CD8-positive, alpha-beta T cell (primary cell): ENCODE measurements at places on chromosomes 12 and 14.

DNA sequence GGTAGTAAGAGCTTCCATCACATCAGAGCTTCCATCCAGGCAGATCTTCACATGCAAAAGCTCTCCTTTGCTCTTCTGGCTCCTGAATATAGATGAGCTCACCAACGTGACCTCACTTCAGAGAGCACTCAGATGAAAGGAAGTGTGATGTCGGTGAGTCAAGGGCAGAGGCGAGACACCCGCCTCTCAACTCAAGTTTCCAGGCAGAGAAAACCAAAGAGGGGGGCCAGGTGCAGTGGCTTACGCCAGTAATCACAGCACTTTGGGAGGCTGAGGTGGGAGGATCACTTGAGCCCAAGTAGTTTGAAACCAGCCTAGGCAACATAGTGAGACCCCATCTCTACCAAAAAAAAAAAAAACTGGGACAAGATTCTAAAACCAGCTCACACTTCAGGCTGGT is 126.9 kb downstream of the DUSP6 start:
- peak; percentile 68 for DNase-seq

DNA sequence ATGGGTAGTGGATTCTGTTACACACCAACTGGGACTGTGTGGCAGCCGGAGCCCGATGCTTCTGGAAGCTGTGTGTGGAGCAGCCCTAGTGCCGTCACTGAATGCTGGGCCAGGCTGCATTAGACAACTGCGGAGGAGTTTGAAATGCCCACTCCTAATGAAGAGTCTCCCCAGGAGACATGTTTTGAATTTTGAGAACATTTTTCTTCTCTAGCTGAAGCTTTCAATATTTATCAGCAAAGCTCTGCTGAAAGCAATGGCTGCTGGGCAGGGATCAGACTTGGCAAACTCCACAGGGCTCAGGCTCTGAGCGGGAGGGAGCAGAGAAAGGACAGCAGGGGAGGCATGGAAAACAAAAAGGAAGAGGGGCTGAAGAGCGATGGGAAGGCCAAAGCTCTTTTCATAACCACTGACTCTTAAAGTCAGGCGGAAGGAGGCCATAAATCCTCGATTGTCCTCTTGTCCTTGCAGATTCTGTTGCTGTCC is 189.1 kb downstream of the MON2 start:
- DNase-seq: no peak

- no peak for DNase-seq
Measured at GRCh38 chr12:32611986-32612385, 67.1 kb upstream of the DNM1L start.

- DNase-seq: no peak
Measured at GRCh38 chr12:47844264-47845019, 24.7 kb upstream of the HDAC7 start.

DNA sequence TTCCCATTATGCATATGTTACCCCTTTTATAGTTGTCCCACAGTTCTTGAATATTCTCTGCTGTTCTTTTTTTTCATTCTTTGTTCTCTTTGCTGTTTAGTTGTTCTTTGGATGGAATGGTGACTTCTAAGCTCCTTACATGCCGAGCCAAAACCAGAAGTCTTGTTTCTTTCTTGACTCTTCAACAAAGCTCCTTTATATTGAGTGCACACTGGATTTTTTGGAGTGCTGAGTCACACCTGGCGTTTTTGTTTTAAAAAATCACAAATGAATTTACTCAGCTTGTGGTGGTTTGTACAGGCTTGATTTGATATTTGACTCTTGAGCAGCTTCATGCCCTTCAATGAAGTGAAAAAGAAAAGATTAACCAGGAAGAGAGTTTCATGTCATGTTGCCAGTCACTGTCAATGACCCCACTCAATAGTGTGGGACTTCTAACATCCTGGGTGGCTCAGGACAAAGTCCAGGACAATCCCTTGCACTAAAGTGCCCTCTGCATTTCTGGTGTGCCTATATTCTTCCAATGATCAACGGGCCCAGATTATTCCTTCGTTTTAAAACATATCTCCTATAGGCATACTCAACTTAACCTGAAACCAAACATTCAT is 112.4 kb upstream of the SLC38A4 start:
- DNase-seq: no peak

GRCh38 chr14:24887623-24888304 is 162.2 kb downstream of the STXBP6 start:
- DNase-seq: no peak

DNA sequence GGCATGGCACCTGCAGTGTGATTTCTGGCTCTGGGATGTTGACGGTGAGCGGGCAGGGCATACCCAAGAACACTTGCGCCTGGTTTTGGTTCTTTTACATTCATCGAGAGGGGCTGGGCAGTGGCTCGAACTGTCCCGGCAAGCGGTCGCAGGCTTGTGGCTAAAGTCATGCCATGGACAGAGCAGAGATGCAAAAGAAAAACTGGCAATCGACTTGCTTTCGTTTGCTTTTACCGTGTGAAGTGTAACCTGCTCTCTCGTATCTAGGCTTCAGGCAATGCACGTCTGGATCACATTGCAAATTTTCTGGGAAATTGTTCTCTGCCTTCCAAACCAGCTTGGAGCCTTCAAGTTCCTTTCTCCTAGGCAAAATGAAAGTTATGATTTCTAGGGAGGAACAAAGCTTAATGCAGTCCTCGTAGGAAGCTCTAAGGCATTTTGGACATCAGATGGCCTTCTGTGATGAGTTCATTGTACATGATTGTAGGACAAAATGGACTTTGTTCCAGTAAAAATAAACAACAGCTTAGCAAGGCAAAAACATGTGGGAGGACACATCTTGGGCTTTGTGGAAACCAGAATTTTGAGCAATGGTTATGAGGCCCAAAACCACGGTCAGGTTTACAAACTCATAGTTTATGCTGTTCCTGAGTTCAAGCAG is 18.3 kb downstream of the ADGRD1 start:
- no peak for DNase-seq

- DNase-seq: no peak
Measured at GRCh38 chr14:20675669-20676068, 8.7 kb upstream of the RNASE4 start.

- DNase-seq: no peak
Measured at GRCh38 chr12:42299392-42300308, 26.2 kb downstream of the ZCRB1 start.

DNA sequence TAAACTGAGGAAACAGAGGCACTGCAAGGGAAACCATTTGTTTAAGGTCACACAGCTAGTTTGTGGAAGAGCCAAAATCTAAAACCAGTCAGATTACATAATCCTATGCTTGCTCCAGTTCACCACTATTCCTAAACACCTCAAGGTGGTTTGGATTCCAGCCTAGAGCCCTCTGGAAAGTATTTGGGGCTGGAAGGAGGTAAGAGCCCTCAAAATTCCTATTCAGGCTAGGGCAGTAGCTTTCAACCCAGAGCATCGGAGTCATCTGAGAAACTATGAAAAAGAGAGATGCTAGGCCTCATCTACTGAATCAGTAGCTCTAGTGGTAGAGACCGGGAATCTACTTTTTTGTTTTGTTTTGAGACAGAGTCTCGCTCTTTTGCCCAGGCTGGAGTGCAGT is 16.0 kb upstream of the SPPL3 start:
- DNase-seq: no peak

- no peak for DNase-seq
Measured at GRCh38 chr14:20998139-20998538, 954 bp upstream of the SLC39A2 start.

DNA sequence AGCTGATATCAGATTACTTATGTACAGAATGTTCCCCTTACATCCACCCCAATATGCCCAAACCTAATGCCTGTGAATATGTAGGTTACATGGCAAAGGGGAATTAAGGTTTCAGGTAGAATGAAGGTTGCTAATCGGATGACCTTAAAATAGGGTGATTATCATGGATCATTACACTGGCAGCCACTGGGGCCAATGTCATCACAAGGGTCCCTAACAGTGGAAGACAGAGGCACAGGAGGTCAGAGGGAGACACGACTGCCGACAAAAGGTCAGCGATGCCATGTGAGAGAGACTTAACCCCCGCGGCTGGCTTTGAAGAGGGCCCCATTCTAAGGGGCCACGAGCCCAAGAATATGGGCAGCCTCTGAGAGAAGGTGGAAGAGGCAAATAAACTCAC is 106.8 kb upstream of the EVL start:
- DNase-seq: no peak

GRCh38 chr12:11701433-11701832 is 52.0 kb downstream of the ETV6 start:
- DNase-seq: no peak

GRCh38 chr14:94045101-94045500 is 19.0 kb downstream of the OTUB2 start:
- no peak for DNase-seq

GRCh38 chr12:116472193-116472592 is 87.0 kb upstream of the MAP1LC3B2 start:
- DNase-seq: no peak

GRCh38 chr12:2998789-2999264 is 39.6 kb downstream of the TEAD4 start:
- DNase-seq: no peak

DNA sequence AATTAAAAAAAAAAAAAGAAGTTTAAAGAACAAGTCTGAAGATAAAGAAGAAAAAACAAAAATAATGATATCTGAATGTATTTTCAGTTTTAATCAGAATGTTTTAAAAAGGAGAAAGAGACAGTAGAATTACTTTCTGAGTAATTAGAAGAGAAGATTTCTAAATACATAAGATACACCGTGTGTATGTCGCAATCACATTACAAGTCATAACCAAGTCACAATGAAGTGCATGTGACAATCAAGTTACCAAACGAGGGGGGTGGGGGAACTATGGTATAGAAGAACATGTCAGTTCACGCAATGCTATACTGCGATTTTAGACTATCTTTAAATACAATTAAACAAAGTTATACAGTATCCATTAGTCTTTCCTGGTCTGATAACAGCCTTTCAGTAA is 1464.1 kb upstream of the FLRT2 start:
- DNase-seq: no peak

DNA sequence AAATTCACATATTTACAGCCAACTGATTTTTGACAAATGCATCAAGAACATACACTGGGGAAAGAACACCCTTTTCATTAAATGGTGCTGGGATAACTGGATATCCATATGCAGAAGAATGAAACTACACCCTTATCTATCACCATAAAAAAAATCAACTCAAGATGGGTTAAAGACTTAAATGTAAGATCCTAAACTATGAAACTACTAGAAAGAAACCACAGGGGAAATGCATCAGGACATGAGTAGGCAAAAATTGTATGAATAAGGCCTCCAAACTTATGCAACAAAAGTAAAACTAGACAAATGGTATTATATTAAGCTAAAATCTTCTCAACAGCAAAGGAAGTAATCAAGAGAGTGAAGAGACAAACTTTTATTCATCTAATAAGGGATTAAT is 242.6 kb downstream of the CPNE8 start:
- no peak for DNase-seq

DNA sequence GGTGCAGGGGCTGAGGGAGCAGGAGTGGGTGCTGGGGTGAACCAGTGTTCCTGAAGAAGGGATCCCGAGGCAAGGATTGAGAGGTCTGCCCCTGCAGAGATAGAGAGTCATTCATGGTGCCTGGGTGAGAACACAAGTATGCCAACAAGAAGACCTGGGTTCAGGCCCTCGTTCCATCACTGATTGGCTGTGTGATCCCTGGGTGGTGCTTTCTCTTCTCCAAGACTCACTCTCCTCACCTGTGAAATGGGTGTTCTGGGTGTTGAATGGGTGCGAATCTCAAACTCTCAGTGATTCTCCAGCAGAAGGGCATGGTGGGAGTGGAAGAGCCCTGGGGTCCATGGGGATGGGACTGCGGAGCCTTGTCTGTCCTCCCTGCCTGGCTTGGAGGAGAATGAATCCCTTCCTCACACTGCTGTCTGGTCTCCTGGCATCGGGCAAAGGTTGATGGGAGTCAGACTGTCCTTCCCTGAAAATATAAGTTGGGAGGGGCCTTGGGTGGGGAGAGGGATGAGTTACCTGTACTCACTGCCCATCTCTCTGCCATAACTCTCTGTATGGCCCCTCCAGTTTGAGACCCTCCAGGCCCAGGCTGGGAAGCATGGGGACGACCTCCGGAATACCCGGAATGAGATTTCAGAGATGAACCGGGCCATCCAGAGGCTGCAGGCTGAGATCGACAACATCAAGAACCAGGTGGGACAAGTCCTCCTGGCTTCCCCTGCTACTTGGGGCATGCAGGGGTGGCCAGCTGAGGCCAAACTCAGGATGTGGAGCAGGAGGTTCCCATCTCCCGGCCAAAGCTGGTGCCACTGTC is 9.6 kb downstream of the KRT7 start:
- no peak for DNase-seq

DNA sequence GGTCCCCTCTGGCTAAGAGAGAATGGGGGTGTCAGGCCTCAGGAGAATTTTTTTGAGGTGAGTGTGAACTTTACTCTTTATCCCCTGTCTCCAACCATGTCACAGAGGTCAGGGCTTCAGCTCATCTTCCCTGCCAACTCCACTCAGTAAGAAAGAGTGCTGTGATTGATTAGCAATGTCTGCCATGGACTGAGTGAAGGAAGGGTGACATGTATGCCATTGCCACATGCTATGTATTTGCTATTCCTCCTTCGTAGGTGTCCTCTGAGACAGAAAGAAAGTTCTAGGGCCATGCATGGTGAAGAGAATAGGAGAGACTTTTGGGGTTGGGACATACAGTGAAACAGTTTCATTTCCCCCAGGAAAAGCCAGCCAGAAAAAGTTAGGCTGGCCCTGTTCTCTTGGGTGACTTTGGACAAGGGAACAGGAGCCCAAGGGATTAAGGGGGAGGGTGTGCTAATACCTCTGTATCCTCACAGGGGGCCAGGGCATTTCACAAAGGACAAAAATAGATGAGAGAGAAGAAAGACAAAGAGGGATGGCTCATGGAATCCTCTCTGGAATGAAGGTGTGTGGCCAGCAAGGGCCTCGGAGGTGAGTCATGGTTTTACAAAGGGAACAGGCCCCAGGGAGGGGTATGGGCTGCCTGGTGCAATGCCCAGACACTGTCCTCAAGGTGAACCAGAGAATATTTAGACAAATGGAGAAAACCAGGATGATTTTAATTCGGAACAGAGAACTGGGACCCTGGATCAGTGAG is 13.9 kb upstream of the MYL2 start:
- DNase-seq: no peak

DNA sequence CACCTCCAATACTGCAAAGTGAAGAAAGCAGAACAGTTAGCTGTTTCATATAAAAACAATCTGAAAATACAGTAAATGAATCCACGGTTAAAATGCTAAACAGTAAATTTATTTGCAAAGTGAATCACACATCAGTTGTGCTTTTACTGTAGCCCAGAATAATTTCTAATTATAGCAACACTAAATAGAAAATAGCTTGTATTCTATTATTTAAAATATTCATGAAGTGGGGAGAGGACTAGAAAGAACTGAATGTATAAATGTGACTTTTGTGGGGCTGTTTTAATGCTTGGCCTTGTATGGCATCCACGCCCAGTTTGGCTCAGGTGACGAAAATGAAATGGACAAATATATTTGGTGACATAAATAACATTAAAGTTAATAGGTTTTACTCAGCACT is 148.2 kb downstream of the ATP23 start:
- DNase-seq: no peak
